ENCODE measurements at places on chromosomes 3 and 15.
A peak's percentile ranks its signal among the peaks of the same experiment; 100 is the strongest.

DNA sequence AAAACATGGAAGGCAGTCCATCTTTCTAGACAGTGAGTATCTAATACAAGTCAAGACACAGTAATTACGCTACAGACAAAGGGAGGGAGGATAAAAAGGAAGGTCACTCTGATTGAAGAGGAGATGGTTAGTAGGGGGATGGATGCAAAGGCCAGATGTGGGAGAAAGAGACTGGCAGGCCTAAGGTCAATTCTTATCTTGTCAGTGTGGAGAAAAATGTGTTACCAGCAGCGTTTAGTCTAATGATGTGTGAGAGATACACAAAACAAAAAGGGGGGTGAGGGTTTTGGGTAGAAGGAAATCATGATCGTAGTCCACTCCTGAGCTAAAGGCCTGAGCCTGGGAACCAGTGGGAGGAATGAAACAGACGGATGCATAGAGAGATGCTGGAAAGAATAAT lies 46.7 kb downstream of the RFTN1 start:
- no peak for DNase-seq

- DNase-seq = no peak
Measured at GRCh38 chr3:134693226-134693625, 42.4 kb upstream of the KY start.

DNA sequence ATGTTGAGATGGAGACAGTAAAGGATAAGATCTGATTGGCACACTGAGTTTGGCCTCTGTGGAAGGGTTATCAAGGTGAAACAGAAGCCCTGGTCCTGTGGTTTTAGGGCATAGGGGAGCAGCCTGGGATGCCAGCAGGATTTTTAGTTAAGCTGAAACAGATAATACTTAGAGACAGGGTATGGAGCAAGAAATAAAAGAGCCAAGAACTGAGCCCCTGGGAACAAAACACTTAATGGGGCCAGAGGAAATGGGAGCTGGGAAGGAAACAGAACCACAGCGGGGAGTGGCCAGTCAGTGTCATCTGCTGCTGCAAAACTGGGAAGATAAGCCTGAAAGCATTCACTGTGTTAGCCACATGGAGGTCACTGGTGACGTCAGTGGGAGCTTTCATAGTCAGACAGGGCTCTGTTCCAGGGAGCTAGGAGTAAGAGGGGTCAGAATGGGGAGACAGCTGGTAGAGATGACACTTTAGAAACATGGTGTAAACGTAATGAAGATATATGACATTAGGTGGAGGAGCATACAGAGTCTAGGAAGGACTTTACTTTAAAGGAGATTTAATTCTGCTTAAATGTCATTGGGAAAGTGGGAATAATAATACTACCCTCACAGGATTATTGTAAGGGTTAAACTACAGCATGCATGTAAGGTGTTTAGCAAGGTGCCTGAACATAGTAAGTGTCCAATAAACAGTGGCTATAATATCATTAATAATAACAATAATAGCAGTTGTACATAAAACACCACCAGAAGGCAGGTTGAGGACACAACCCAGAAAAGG lies 172.7 kb upstream of the CTNNB1 start:
- no peak for DNase-seq

DNA sequence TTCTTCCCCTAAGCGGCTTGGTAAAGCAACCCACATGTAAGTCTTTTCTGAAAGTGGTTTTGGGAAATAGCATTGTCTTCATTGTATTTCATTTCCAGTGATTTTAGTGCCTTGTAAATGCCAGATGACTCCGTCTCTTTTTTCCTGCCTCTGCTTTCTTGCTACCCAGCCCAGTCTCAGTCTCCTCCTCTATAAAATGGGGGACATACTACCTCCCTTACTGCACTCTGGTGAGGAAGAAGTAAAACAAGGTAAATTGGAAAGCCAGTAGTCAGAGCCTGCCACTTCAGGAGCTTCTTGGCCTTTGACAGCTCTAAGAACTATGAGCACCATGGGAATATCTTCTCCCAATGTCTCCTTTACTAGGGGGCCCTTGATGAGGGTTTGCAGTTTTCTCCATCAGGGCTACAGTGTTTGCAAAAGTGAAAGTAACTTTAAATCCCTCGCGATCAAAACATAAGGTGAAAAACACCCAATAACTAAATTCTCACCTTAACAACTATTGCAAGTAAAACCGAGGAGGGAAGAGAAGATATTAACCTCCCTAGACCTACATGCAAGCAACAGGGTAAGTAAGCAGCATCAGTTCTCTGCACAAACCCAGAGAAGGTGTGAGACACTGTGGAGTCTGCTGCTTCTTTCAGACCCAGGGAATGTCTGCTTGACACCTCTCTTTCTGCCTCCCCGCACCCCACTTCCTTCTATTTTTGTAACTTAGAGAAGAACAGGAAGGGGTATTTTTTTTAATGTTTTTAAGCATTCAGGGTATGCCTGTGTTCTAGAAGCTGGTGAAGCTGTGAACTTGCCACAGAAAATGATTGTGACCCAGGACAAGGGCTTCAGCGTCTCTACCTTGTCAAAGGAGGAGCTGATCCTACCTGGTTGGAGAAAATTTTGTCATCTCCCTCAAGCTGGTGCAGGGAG lies 159.1 kb upstream of the EOMES start:
- no peak for DNase-seq

DNA sequence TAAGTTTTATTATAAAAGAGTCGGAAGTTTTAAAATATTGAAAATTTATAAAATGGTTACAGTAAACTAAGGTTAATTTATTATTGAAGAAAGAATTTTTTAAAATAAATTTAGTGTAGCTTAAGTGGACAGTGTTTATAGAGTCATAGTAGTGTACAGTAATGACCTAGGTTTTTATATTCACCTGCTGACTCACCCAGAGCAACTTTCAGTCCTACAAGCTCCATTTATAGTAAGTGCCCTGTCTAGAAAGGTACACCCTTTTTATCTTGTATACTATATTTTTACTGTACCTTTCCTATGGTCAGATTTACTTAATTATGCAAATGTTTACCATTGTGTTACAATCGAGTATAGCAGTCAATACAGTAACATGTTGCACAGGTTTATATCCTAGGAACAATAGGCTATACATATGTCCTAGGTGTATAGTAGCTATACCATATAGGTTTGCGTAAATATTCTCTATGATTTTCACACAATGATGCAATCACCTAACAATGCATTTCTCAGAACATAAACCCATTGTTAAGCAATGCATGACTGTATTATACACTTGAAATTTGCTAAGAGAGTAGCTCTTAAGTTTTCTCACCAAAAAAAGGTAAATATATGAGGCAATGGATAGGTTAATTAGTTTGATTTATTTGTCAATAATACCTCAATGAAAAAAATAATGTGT lies 106.9 kb upstream of the CD96 start:
- no peak for DNase-seq

DNA sequence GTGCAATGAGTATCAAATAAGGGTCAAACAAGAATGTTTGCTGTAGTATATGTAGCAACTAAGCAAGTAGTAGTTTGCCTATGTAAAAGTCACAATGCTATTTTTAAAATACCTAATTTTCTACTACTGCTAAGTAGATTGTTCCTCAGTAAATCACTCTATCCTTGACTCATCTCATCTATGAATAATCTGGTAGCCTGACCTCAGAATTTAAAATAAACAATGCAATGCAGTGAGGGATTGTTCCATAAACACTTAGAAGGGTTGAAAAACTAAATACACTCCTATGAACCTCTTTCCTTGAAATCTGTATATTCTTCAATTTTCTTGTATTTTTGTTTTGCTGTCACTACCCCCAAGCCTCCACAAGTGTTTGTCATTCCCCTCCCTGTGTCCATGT lies 253.3 kb downstream of the TBC1D5 start:
- no peak for DNase-seq

DNA sequence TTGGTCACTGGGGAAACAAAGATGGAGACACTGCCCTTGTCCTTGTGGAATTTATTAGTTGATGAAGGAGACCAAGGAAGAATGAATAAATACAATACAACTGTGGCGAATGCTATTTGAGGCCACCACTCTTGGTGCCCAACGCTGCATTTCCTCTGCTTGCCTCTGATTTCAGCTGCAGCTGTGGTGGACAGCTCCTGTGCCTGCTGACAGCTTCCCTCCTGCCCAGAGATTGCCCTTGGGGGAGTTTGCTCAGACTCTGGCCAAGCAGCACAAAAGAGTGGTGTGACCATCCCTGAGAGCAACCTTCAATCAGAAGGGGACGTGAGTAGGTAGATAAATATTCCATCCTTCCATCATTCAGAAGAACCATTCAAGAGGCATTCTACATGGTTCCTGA lies 64.6 kb upstream of the FHIT start:
- no peak for DNase-seq

- peak; percentile 92 for DNase-seq
Measured at GRCh38 chr3:193816656-193817311, 223.8 kb downstream of the OPA1 start.

- DNase-seq = no peak
Measured at GRCh38 chr15:48385031-48385830, 54.0 kb downstream of the DUT start.

DNA sequence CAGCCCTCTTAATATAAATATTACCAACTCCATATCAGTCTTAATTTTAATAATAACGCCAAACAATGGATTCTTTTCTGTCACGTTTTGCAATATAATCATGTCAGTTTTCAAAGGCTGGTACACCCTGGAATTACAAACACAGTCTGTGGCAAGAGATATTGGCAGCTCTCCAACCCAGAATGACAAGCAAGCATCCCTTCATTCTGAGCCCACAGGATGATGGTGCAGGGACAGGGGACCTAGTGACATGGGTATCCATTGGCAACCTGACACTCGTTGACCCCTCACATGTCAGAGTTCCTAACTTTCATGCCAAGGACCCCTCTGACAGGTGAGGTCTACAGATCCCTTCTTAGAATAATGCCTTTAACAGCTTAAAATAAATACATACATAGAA lies 154.5 kb upstream of the TSC22D2 start:
- peak; percentile 84 for DNase-seq

DNA sequence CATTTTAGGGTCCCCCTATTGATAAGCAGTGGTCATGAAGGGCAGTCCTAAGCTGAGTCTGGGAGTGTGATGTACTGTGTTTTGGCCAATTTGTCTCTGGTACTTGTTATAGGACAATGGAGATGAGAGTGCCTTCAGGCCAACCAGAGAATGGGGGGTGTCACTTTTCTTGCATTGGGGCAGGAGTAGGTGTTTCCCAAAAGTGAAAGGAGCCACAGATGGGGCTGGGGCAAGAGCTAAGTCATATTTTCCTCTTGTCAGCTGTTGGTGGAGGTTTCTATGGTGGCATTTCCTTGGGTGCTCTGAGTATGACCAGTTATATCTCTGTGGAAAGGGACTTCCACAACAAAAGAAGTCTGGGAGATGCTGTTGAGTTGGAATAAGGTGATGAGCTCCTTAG lies 24.7 kb upstream of the BSN start:
- DNase-seq = no peak

DNA sequence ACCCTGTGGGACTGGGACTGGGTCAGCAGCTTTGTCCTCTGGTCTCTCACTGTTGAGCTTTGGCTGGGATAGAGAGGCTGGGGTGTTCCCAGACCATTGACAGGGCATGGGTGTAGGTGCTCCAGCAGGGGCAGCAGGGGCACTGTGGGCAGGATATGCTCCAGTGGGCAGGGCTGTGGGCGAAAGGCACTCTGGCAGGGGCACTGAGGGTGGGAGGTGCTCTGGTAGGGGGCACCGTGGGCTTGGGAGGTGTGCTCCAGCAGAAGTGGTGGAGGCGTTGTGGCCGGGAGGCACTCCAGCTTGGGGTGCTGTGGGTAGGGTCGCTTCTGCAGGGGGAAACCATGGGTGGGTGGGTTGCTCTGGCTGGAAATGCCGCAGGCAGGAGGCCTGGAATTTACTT lies 62.1 kb downstream of the LRRC49 start:
- no peak for DNase-seq

DNA sequence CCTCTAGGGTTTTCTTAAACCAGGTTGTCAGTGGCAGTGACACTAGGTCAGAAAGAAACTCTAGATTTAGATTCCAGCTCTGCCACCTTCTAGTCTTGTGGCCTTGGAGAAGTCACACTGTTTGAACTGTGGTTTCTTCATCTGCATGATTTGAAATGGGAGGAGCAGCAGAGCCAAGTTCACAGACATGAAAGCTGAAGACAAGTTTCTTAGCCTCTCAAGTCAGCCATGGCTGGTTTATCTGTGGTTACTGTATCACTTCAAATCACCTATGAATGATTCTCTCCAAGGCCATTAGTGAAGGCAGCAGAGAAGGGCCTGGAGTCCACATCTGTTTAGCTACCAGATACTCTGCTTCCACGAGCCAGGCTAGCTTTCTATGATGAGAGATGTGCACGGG lies 15.6 kb downstream of the CLEC3B start:
- DNase-seq = no peak

- no peak for DNase-seq
Measured at GRCh38 chr3:123467046-123467445, 18.2 kb upstream of the ADCY5 start.

DNA sequence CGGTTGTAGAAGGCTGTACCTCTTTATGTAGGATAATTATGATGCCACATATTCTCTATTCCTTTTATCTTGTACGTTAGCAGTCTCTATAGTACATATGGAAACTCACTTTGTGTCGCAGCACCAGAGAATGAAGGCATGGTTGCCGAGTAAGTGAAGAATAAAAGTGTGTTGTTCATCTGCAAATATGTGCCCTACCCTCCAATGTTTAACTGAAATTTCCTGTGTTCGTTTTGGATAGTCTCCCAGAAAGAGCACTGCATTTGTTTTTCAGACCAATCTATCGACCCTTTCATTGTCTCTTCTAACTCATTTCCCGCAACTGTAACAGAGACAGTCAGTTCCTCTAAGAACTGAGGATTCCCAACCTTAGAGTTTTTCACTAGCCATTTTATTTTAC lies 592.8 kb downstream of the TUSC7 start:
- DNase-seq = no peak

DNA sequence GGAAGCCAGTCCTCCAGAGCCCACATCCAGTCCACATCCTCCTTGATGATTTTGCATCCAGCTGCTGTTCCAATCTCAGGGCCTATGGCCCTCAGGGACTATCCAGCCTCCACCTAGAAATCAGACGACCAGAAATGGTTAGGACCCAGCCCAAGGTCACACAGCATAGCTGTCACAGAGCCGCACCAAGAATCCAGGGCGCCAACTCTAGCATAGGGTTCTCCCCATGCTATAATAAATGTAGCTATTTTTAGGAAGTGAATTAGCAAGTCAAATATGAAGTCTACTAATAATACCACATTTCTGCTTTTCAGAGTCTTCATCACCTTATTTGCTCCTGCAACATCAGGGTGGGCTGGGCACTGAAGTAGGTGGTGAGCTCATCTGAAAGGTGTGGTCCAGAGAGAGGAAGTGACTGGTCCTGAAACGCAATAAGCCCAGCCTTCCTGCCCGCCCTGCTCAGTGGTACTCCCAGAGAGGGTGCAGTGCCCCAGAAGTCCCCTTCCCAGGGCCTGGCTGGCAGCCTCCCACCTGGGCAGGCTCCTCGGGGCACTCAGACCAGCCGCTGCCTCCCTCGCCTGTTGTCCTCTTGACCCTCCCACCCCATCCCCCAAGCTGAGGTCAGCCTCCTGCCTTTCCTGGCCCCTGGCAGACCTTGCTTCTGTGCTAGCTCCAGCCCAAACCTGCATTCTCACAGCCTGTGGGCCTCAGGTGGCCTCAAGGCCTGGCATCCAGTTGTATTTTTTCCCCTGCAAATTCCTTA lies 17.6 kb upstream of the CYP11A1 start:
- no peak for DNase-seq

- no peak for DNase-seq
Measured at GRCh38 chr15:90054618-90055097, 47.6 kb downstream of the IDH2 start.

Data from NCI-H1105 (cell line).